ENCODE measurements at places on chromosomes 5 and 9. TPM values are rescaled to one million over a fixed set of nuclear protein-coding genes. Genes with fewer than 3 reads are reported as not detected.

- no peaks in the 10 kb centered on the region for H3K4me1 ChIP-seq
- no peaks in the 10 kb centered on the region for H3K36me3 ChIP-seq
- no peak overlapping the region for H3K27ac ChIP-seq
- no peaks in the 10 kb centered on the region for H3K27me3 ChIP-seq
These were observed 366.0 kb downstream of the BRINP1 start for GRCh38 chr9:119003201-119003611.

DNA sequence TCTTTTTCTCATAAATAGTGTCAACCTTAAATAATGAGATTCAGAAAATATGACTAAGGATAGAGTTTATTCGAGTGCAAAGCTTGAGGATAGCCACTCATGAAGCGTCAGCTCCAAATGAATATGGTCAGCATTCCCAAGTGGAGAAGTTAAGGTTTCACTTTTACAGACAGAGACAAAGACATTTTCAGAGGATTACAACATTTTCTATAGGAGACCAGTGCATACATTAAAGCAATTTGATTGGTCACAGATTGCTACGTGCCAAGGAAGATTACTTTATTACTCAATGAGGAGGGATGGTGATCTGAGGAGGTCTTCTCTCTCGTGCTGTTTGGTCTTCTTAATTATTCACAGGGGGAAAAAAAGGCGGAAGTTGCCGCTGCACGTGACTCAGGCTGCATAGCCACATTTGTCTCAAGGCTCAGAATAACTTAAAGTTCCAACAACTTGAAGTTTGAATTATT is 60.1 kb upstream of the SPATA31C2 start:
- DNase-seq = peak; percentile 41
- H3K27me3 ChIP-seq = no peaks in the 10 kb centered on the region
- no peaks in the 10 kb centered on the region for H3K36me3 ChIP-seq
- no peak overlapping the region for H3K27ac ChIP-seq
- H3K4me3 ChIP-seq = peak overlapping the region; percentile 31

- no peak overlapping the region for H3K27ac ChIP-seq
- H3K4me3 ChIP-seq = no peak overlapping the region
- no peaks in the 10 kb centered on the region for H3K36me3 ChIP-seq
These were observed 6.1 kb upstream of the FSD1L start for GRCh38 chr9:105441616-105442160.

GRCh38 chr5:156135531-156135930 is 191.4 kb upstream of the SGCD start:
- H3K4me1 ChIP-seq = no peaks in the 10 kb centered on the region
- H3K27ac ChIP-seq = no peak overlapping the region
- no peaks in the 10 kb centered on the region for H3K27me3 ChIP-seq
- H3K4me3 ChIP-seq = no peak overlapping the region
- DNase-seq = no peak
- no peaks in the 10 kb centered on the region for H3K36me3 ChIP-seq

Gene GPR151
- not detected for total RNA-seq

Gene NEUROG1
- not detected for total RNA-seq

DNA sequence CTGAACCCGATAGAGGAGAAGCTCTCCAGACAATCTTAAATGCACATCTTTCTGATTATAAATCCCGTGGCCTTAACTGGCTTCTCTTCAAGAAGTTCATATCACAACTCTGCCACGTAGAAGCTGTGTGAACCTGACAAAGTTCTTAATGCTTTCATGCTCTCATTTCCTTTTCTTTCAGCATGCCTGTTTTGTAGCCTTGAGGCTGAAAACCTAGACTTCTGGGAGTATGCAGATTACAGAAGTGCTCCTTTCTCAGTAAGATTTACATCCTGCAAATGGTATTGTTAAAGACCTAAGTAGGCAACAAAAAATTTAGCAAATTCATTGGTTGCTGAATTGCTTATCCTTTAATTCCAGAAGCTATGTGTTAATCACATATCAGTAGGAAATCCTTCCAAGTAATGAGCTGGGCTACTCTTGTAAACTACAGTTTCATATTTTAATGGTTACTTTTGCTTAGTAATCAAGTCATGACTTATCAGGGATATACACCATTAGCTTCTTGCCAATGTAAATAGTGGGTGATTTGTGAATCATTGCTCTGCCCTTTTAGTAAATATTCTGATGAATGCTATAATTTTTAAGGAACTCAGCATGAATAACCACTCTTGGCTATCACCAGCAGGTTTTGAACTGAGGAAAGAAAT is 334.7 kb downstream of the FBXL7 start:
- no peak overlapping the region for H3K4me3 ChIP-seq
- no peak overlapping the region for H3K27ac ChIP-seq
- DNase-seq = no peak
- H3K36me3 ChIP-seq = no peaks in the 10 kb centered on the region
- no peaks in the 10 kb centered on the region for H3K27me3 ChIP-seq
- H3K4me1 ChIP-seq = no peaks in the 10 kb centered on the region

Gene IL9
- total RNA-seq = not detected

DNA sequence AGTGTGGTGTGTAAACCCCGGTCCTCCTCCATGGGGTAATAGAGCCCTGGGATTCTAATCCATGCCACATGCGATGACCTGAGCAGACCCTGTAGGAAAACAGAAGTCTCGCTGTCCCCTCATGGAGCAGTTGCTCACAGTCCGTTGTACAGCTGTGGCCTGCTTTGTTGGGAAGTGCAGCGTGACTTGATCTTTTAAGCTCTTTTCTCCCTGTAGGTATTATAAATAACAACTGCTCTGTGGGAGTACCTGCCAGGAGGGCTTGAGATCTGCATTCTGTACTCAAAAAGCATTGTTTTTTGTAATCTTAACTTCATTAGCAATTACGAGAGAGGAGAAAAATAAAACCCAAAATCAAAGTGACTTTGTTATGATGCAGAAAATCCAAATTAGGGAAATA is 17.3 kb downstream of the MEGF10 start:
- H3K4me3 ChIP-seq = no peak overlapping the region
- H3K27ac ChIP-seq = no peak overlapping the region
- H3K4me1 ChIP-seq = no peaks in the 10 kb centered on the region
- H3K27me3 ChIP-seq = no peaks in the 10 kb centered on the region
- no peaks in the 10 kb centered on the region for H3K36me3 ChIP-seq

DNA sequence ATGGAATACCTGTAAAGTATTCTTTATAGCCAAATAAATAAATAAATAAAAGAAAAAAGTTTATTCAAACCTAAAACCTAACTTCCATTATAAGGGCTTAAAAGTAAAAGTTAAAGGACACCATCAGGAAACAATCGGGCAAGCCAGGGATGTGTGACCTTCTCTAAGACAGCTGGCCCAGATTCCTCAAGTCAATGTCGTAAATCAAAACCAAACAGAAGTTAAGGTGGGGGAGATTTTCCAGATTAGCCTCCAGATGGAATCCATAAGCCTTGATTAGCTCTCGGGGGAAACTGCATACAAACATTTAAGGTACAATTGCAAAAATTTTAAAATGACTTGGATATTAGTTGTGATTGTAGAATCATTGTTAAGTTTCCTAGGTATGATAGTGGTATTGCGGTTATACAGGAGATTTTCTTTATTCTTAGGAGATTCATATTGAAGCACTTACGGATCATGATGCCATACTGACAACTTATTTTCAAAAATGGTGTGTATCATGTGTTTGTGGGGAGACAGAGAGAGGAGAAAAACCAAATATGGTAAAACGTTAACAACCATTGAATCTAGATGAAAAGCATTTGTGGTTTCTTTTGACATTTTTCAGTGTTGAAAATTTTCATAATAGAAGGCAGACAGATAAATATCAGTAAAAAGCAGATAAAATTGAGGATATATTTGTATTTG is 21.5 kb upstream of the MGAT1 start:
- peak overlapping the region; percentile 70 for H3K27ac ChIP-seq
- no peak for DNase-seq
- H3K4me1 ChIP-seq = no peaks in the 10 kb centered on the region

DNA sequence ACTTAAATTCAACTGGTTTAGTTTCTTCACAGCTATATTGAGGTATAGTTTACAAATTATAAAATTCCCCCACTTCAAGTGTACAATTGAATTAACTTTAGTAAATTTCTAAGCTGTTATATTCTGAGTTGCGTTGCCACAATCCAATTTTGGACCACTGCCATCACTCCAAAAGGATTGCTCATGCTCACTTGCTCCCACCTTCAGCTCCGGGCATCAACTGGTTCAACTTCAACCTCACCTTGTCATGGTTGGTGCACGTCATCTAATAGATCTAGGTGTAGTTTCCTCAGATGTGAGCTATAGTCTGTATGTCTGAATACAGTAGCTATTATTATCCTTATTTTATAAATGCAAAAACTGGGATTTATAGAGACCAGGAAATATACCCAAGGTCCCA is 942.5 kb upstream of the WWC1 start:
- no peak overlapping the region for H3K27ac ChIP-seq
- no peaks in the 10 kb centered on the region for H3K4me1 ChIP-seq
- H3K27me3 ChIP-seq = no peaks in the 10 kb centered on the region
- no peaks in the 10 kb centered on the region for H3K36me3 ChIP-seq

Gene RBM18
- total RNA-seq = 8.0 TPM

DNA sequence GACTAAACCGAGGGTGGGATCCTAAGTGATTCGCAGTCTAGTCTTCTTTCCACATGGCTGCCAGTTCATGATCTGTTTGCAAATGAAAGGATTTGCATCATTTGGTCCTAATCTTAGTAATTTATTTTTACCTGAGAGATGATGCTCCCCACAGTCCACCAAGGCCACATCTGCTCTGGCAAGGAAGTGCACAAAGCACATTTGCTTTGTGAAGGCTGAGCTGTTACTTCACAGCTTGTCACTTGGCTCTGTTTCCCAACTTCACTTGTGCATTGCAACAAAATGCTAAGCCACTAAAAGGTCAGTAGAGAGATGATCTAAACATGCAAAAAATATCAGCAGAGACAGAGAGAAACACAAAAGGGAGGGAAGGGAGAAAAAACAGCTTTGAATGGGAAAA is 128.5 kb upstream of the VLDLR start:
- H3K27ac ChIP-seq = no peak overlapping the region
- no peaks in the 10 kb centered on the region for H3K36me3 ChIP-seq
- H3K27me3 ChIP-seq = no peaks in the 10 kb centered on the region
- DNase-seq = no peak

GRCh38 chr9:95268681-95269080 is 48.8 kb downstream of the FANCC start:
- no peak overlapping the region for H3K4me3 ChIP-seq
- no peak for DNase-seq
- H3K27ac ChIP-seq = no peak overlapping the region

Gene ANKRD34B
- not detected for total RNA-seq

DNA sequence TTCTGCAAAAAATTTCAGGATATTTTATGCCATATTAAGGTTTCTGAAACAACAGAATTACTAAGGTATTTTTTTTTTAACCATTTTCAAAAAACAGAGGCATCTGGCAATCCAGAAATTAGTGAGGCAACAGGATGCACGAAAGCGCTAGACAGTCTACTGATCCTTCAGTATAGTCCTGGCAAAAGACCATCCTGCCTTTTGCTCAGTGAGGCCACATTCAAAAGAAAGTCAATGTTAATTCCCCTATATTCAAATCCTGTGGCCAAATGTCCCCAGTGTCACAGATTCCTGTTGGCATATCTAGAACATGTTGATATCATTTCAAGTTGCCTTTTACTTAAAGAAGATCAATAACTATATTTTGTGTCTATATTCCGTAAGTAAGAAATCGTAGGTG is 13.1 kb upstream of the NFIB start:
- no peak overlapping the region for H3K4me3 ChIP-seq
- H3K4me1 ChIP-seq = peaks cover 7% of the 10 kb centered on the region
- H3K27me3 ChIP-seq = no peaks in the 10 kb centered on the region

Gene IFNE
- total RNA-seq = not detected

DNA sequence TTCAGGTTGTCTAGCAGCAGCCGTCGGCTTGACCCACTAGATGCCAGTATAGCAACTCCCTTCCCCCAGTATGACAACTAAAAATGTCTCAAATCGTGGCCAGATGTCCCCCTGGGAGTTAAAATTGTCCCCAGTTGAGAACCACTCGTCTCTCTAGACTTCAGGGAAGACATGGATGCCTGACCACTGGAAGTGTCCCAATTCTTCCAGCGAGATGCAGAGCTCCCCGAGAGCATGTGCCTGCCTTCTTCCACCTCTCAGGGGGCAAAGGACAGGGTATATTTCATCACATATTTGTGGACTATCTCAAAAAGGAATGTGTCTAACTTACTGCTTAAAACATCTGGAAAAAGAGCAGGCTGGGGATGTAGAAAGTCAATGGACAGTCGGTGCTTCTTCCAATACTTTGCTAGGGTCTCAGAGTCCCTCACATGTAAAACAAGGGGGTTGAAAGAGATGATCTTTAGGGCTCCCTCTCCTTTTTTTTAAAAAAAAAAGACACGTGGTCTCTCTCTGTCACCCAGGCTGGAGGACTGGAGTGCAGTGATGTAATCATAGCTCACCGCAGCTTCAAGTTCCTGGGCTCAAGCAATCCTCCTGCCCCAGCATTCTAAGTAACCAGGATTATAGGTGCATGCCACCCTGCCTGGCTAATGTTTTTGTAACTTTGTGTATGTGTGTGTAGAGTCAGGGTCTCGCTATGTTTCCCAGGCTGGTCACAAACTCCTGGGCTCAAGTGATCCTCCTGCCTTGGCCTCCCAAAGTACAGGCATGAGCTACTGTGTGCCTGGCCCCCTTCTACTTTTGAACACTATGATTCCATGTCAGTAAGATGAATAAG is 190.6 kb downstream of the DAB2IP start:
- H3K27me3 ChIP-seq = no peaks in the 10 kb centered on the region
- DNase-seq = no peak
- no peak overlapping the region for H3K4me3 ChIP-seq
- no peak overlapping the region for H3K27ac ChIP-seq

- no peak overlapping the region for H3K27ac ChIP-seq
- DNase-seq = no peak
- peaks cover 21% of the 10 kb centered on the region for H3K4me1 ChIP-seq
- H3K27me3 ChIP-seq = no peaks in the 10 kb centered on the region
These were observed 88.2 kb downstream of the ERCC6L2 start for GRCh38 chr9:95963659-95964058.

GRCh38 chr5:140018096-140018481 is 25.0 kb downstream of the NRG2 start:
- no peaks in the 10 kb centered on the region for H3K36me3 ChIP-seq
- no peak for DNase-seq
- H3K27me3 ChIP-seq = no peaks in the 10 kb centered on the region
- H3K4me1 ChIP-seq = peaks cover 9% of the 10 kb centered on the region
- H3K27ac ChIP-seq = no peak overlapping the region

- no peak overlapping the region for H3K4me3 ChIP-seq
- no peak overlapping the region for H3K27ac ChIP-seq
- no peaks in the 10 kb centered on the region for H3K4me1 ChIP-seq
- no peaks in the 10 kb centered on the region for H3K36me3 ChIP-seq
- DNase-seq = no peak
These were observed 55.3 kb upstream of the ANGPTL2 start for GRCh38 chr9:127177665-127178265.

DNA sequence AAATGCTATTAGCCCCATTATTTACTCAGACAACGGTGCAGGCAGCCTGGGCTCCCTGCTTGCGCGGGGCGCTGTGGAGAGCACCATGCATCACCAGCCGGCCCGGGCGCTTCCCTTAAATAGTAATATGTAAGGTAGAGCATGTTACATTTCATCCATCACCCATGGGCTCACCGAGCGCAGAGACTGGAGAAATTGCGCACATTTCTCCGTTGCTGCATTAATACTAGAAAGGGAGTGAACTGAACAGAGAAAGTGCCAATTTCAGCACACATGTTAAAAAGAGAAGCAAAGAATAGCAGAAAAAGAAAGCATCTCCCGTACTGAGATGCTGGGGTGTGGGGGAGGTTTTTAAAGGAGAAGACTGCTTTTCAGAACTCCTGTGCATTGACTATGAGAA is 400.3 kb downstream of the ZSWIM6 start:
- H3K4me1 ChIP-seq = no peaks in the 10 kb centered on the region
- no peak overlapping the region for H3K27ac ChIP-seq
- peak overlapping the region; percentile 28 for H3K4me3 ChIP-seq
- DNase-seq = no peak

Gene ELAVL2
- total RNA-seq = not detected

Gene MYO10
- total RNA-seq = 30.6 TPM

Measured in tibial nerve (tissue), 4 donors.